ENCODE measurements at places on chromosomes 1 and 21. TPM values are rescaled to one million over a fixed set of nuclear protein-coding genes. Genes with fewer than 3 reads are reported as not detected.

- DNase-seq, result no peak
Observed at GRCh38 chr1:87318056-87318650, 10.5 kb upstream of the LMO4 start.

- DNase-seq, result no peak
Observed at GRCh38 chr1:243287123-243287460, 31.3 kb downstream of the SDCCAG8 start.

- no peak for DNase-seq
Observed at GRCh38 chr1:101455166-101455565, 218.3 kb downstream of the S1PR1 start.

GRCh38 chr1:9317591-9318417 is 25.1 kb downstream of the SPSB1 start:
- DNase-seq, result no peak

GRCh38 chr1:199976496-199977144 is 50.9 kb upstream of the NR5A2 start:
- DNase-seq, result no peak

- no peak for DNase-seq
Observed at GRCh38 chr1:34155860-34156259, 9.2 kb downstream of the CSMD2 start.

DNA sequence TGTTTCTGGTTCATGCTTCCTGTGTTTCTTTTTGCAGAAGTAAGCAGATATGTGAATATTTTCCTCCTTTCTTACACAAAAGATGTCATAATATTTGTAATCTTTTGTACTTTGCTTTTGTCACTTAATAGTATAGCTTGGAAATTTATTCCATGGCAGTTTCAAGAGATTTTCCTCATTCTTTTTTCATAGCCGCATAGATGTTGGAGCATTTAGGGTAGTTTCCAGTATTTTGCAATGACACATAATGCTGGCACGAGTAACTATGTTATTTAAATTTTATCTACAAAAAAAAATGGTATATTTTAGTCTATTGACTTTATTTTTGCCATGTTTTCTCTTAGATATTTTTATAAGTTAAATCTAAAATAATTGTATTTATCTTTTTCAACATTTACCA is 40.7 kb downstream of the AGO3 start:
- no peak for DNase-seq

GRCh38 chr1:86429122-86429725 is 5.3 kb downstream of the CLCA2 start:
- no peak for DNase-seq

GRCh38 chr1:117615474-117615873 is 9.6 kb downstream of the TENT5C start:
- peak; percentile 28 for DNase-seq

GRCh38 chr1:183832459-183832858 is 27.5 kb downstream of the RGL1 start:
- no peak for DNase-seq

- DNase-seq, result no peak
Observed at GRCh38 chr1:23701996-23702395, 10.4 kb downstream of the RPL11 start.

DNA sequence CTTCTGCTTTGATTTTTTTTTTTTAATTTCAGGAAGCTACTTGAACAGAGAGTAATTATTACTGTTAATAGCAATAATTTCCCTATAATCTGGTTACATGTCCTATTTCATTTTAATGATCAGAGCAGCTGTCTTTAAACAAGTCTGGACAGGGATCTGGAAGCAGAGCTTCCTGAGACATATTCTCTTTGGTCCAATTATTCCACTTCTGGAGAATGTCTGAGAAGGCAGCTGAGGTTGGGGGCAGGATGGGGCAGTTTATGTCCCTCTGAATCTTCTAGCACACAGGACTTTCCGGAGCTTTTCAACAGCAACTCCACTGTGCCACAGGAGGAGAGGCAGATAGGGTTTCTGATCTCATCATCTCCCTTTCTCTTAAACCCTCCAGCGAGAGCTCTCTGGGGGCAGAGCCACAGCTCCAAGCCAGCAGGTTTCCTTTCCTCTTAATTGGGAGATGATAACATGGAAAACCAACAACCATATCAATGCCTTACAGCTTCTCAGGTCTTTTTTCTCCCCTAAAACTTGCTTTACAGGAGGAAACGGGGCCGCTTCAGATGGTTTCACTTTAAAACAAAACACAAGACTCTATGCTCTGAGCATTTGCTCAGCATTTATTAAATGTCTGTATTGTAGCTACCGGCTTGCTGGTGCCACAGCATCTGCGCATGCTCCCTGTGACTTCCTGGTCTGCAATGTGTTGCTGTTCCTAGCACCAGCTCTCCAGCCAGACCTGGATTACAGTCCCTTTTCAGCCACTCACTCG is 425.7 kb upstream of the USP24 start:
- no peak for DNase-seq

- no peak for DNase-seq
Observed at GRCh38 chr1:58548371-58548770, 1.8 kb upstream of the OMA1 start.

DNA sequence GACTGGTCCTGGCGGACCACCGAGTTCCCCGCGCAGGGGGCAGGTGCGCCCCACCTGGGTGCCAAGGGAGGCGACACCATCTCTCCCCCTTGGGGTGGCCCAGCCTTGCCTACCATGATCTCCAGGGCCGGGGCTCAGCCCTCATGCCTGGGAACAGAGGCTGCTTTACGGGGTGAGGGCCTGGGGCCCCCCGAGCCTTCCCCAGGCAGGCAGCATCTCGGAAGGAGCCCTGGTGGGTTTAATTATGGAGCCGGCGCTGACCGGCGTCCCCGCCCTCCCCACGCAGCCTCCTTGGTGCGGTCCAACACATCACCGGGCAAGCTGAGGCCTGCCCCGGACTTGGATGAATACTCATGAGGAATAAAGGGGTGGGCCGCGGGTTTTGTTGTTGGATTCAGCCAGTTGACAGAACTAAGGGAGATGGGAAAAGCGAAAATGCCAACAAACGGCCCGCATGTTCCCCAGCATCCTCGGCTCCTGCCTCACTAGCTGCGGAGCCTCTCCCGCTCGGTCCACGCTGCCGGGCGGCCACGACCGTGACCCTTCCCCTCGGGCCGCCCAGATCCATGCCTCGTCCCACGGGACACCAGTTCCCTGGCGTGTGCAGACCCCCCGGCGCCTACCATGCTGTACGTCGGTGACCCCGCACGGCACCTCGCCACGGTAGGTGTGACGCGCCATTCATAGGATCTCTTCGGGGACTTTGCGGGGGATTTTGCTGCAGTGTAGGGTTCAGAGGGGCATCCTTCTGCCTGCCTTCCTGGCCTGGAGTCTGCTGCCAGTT is 38.2 kb downstream of the TP73 start:
- DNase-seq, result no peak

GRCh38 chr1:93159337-93159736 is 20.9 kb downstream of the TMED5 start:
- no peak for DNase-seq

GRCh38 chr1:41891199-41891896 is 27.4 kb downstream of the HIVEP3 start:
- DNase-seq, result peak; percentile 70

- no peak for DNase-seq
Observed at GRCh38 chr21:34100790-34101189, 27.4 kb downstream of the MRPS6 start.

- DNase-seq, result no peak
Observed at GRCh38 chr1:204971517-204972336, 71.3 kb upstream of the CNTN2 start.

DNA sequence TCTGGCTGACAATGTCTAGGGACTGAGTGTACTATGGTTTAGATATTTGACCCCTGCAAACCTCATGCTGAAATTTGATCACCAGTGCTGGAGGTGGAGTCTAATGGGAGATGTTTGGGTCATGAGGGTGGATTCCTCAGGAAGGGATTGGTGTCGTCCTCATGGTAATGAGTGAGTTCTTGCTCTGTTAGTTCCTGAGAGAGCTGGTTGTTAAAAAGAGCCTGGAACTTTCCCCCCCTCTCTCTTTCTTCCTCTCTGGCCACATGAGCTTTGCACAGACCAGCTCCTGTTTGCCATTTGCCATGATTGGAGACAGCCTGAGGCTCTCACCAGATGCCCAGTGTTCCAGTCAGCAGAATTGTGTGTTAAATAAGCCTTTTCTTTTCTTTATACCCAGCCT is 36.6 kb upstream of the CNIH3 start:
- no peak for DNase-seq

DNA sequence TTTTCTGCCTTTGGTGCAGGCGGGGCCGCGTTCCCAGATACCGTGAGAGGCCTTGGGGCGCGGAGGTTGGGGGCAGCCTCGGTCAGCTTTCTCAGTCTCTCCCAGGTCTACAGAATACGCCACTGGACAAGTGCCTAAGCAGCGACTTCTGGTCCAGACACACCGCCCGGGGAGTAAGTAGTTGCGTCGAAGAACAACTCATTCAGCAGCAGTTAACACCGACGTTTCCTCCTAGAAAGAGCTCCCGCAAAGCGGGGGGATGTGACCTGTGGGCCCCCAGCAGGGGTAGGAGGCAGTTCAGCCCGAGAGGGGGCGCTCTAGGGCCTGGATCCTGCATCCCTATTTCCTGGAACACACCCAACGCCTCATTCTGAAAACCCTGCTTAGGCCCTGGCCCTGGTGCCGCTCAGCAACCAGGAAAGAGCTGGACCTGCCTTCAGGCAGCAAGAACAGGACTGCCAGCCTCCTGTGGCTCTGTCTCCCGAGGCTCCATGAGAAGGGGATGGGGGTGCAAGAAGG is 6.5 kb upstream of the BARHL2 start:
- no peak for DNase-seq

GRCh38 chr21:36706951-36707762 is 8.2 kb downstream of the SIM2 start:
- peak; percentile 14 for DNase-seq

GRCh38 chr1:38772953-38773352 is 86.6 kb downstream of the RRAGC start:
- no peak for DNase-seq

DNA sequence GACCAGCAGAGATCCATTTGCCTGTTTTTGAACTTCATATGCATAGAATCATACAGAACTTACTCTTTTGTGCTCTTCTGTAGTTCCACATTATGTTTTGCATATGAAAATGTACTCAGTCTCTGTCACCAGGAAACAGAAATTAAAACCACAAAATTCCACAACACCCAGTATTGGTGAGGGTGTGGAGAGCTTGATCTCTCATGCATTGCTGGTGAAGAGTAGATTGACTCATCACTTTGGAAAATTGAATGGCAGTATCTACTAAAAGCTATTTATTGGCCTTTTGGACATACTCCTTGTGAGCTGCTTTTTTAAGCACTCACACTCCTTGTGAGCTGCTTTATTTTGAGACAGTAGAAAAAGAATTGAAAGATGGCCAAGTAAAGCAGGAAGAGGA is 43.3 kb downstream of the VTCN1 start:
- no peak for DNase-seq

GRCh38 chr1:26022404-26022779 is 817 bp downstream of the EXTL1 start:
- DNase-seq, result no peak

DNA sequence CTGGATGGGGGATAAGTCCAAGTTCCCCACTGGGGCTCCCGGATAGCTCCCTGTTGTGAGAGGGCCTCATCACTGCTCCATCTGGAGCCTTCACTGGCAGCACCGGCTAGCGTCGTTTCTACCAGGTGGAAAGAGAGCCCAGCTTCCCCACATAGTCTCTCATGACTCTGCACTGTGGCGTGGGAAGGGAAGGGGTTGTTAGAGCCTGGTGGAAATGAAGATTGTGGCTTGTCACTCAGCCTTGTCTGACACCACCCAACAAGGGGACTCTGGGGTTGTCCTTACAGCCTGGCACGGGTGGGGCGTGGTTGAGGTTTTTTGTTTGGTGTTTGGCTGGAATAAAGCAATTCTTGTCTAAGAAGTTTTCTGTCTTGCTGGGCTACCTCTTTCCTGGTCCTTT is 94.6 kb downstream of the ADARB1 start:
- no peak for DNase-seq

- no peak for DNase-seq
Observed at GRCh38 chr1:204198348-204199340, 2.4 kb upstream of the KISS1 start.

DNA sequence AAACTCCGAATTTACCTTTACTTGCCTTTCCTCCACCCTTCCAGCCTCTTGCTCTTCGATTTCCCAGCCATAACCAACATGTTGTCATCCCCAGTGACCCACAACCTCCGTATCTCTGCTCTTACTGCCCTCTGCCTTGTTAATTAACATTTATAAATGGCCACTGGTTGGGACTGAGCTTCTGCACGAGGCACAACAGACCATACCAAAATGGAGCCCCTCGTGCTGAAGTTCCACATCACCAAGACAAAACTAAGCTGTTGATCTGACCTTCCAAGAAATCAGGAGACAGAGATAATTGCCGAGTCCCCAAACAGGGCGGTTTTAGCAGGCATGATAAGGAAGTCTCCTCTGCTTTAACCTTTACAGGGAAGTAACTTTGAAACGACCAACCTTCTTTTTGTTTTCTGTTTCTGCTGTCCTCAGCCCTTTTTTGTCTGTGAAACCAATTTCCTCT is 71.9 kb downstream of the NMNAT2 start:
- no peak for DNase-seq

- no peak for DNase-seq
Observed at GRCh38 chr1:175254190-175254589, 61.6 kb upstream of the KIAA0040 start.

- peak; percentile 38 for DNase-seq
Observed at GRCh38 chr1:197200272-197200899, 53.9 kb upstream of the ASPM start.

DNA sequence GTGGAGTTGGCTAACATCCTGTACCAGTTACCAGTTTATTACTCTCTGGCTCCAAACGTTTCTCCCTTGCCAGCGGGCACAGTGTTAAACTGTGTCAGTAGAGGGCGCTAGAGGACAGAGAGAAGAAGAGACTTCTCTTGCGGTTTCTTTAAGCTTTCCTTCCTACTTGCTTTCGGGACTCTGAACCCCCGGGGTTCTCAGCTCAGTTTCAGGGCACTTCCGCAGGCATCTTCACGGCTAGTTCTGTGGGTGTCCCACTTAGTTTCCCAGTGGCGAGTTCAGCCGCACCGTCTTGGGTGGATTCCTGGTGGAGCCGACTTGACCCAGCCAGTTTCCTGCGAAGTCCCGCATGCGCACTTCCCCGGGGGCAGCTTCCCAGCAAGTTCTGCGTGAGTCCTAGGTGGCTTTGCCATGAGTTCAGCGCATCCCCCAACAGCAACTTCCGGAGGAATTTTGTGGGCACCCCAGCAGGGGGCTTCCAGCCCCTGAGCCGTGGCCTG is 37.9 kb upstream of the BTG2 start:
- DNase-seq, result peak; percentile 86

SH3D21 gene
- total RNA-seq, result 19.3 TPM

PTAFR gene
- 0.38 TPM for total RNA-seq

OR10J4 gene
- total RNA-seq, result not detected

CA6 gene
- 0.18 TPM for total RNA-seq

SYPL2 gene
- total RNA-seq, result not detected

AMPD1 gene
- not detected for total RNA-seq

OBSCN gene
- total RNA-seq, result 6.6 TPM

RNU1-3 gene
- 1,691 TPM for total RNA-seq

TP73 gene
- total RNA-seq, result 2.6 TPM

SPATA45 gene
- not detected for total RNA-seq

HTR1D gene
- not detected for total RNA-seq

GPR157 gene
- 3.5 TPM for total RNA-seq

All from activated CD4-positive, alpha-beta memory T cell treated with anti-CD3 and anti-CD28 coated beads, Interleukin-2, amount 10 ng/mL, durations not matched to agents 7 days and 5 days (primary cell).